ENCODE measurements at places on chromosomes 12 and 14.

DNA sequence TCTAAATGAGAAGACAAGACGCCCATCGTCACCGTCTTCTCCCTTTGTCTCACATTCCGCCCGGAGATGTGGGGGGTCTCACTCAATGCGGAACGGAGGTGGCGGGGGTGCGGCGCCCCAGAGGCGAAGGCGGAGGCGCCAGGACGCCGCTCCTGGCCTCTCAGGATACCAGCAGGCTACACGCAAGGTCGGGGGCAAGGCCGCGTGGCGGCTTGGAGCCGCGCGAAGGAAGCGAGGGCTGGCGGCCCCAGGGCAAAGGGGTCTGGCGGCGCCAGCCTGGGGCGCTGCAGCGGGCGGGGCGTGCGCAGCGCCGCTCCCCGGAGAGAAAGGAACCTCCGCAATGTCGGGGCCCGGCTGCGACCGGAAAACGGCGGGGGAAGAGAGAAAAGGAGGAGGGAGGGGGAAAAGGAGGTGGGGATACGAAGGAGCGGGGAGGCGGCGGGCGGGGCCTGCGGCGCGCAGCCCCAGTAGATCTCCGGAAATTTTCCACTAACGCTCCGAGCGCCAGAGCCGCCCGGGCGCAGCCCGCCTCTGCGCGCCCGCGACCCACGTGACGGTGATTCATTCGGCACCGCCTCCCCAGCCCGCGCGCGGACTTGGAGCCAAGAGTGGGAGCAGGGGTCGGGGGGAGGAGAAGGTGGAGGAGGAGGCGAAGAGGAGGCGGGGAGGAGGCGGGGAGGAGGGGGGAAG, 10.5 kb upstream of the SLC38A2 start:
- DNase-seq = peak; percentile 94

DNA sequence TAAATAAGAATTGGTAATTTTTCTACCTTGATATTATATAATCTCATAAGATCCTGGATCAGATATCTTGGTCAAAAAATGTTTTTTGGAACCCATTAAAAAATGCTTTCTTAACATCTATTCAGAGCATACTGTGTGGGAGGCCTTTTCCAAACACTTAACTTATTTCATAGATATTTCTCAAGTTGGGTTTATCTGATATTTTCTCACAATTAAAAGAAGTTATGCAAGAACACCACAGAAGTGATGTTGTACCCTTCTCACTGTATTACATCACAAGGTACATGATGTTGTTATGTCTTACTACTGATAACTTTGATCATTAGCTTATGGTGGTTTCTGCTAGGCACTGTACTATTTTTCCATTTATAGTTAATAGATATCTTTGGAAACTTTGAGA, 23.4 kb upstream of the PRPF39 start:
- DNase-seq = no peak

DNA sequence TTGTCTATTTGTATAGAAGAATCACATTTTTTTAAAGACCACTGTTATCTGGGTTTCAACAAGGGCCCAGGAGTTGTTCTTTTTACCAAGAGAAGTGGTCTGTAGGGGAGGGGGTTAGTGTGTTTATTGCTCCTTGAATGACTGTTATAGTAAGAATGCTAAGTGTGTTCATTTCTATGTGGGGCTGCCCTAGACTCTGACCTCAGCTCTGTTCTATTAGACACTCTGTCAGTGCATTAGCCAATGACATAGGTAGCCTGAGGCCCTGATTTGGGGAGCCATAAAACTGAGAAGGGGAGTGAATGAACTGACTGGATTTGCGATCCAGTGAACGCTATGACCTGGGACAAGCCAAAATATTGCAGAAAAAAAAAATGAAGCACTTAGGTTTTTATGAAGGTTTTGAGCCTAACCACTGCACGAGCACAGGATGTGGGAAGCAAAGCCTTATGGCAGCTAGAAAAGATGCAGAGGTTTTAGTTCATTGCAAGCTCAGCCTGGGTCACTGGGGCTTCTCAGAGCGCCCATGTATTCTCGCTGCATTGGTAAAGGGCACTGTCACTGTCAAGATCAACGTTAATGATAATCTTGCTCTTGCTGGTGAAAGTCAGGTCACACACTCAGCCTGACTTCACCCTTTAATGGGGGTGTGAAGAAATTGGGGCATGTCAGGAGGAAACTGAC, 63.8 kb downstream of the PRKCH start:
- DNase-seq = peak; percentile 47

- DNase-seq = no peak
Measured at GRCh38 chr14:63045612-63046320, 508 bp upstream of the KCNH5 start.

- no peak for DNase-seq
Measured at GRCh38 chr14:105271224-105271890, 23.0 kb downstream of the BTBD6 start.

DNA sequence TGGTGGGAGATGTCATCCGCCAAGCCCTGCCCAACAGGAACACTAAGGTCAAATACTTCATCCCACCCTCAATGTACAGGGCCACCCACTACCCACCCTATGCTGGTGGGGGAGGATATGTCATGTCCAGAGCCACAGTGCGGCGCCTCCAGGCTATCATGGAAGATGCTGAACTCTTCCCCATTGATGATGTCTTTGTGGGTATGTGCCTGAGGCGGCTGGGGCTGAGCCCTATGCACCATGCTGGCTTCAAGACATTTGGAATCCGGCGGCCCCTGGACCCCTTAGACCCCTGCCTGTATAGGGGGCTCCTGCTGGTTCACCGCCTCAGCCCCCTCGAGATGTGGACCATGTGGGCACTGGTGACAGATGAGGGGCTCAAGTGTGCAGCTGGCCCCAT, 3.5 kb downstream of the B3GNT4 start:
- no peak for DNase-seq

- DNase-seq = peak; percentile 34
Measured at GRCh38 chr12:119989361-119989730, 310 bp downstream of the BICDL1 start.

DNA sequence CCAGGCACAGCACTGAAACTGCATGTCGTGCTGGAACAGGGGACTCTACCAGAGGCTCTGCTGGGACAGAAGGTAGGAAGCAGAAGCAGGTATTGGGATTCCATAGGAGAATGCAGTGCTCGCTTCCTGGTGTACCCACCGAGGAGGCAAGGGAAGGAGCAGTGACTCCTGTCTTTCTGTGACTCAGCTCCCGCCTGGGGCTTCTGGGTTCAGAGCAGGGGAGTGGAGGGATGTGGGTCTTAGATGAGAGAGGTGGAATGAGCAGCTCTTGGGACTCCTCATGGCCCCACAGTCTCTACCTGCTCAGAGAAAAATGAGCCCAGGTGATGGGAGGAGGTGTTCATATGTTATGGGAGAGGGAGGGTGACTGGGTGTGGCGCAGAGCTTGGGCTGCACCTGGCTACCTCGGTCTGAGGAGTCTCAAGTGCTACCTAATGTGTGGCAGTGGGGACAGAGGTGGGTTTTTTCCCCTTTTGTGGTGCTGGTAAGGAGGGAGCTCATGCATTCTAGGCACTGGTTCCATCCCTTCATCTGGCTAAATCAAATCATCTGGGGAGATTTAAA, 26.3 kb downstream of the WNT5B start:
- no peak for DNase-seq

GRCh38 chr12:112750971-112751370, 40.6 kb upstream of the RPH3A start:
- no peak for DNase-seq

DNA sequence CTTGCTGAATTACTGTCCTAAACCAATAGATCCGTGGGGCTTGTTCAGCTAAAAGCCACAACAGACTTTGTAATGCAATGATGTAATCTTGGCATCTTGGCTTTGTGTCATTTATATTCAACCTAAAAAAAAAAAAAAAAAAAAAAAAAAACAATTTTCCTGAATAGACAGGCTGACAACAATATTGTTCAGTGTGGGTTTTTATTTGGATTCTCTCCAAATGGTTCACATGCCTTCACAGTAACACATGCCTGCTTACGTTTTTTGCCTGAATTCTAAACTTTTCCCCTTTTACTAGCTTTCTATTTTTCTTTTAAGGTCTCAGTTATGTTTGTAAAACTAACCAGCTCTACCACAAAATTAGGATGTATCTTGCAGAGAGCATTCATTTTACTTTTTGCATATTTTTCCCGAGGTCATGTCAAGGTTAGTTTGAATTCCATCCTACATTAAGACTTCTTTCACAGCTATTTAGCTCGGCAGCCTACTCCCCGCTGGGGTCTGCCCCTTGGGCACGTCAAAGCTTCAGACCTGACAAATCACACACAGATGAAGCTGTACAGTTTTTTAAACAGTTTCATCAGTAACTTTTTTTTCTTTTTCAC, 213.7 kb upstream of the NPAS3 start:
- DNase-seq = no peak

GRCh38 chr14:55600784-55601561, 21.0 kb downstream of the KTN1 start:
- DNase-seq = no peak

GRCh38 chr14:23066855-23067744, 9.8 kb upstream of the CDH24 start:
- DNase-seq = no peak

- no peak for DNase-seq
Measured at GRCh38 chr12:69851976-69852375, 26.9 kb downstream of the MYRFL start.

GRCh38 chr14:99915305-99916090, 122.3 kb downstream of the EML1 start:
- DNase-seq = no peak

- DNase-seq = no peak
Measured at GRCh38 chr12:130494736-130495135, 157.0 kb downstream of the PIWIL1 start.

GRCh38 chr14:82230748-82231147, 697.1 kb upstream of the SEL1L start:
- no peak for DNase-seq

GRCh38 chr12:31370531-31371255, 44.7 kb upstream of the SINHCAF start:
- no peak for DNase-seq

DNA sequence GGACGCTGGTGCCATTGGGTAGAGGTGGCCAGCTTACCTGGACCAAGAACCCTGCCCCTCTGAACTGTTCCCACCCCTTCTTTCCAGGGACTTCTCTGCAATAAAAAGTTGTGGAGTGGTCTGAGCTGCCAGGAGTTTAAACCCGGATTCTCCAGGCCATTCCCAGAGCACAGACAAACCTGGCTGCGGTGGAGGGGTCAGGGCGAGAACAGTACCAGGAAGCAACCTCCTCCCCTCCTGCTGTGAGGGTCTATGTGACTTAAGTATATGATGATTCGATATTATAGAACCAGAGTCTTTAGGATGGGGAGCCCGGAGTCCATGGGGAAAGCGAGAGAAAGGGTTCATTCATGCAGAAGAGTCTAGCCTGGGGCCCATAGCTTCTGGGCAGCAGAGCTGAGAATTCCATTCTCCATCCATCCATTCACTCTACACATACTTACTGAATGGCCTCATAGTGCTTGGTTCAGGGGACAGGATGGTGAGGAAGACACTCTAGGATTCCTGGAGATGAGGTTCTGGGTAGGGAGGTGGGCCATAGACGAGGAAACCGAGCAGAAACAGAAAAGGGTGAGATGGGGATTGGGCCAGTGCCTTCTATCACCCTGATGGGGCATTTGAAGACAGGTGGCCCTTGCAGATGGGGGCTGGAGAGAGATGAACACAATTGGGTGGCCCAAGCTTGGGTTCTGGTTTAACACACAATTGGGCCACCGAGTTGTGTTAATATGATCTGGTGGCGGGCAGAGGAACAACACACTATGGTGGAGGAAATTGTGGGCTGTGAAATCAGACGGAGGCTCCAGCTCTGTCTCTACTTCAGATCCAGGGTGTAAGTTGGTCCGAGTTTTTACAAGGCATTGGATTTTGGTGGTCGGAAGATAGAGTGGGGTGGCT, 5.2 kb downstream of the KRT86 start:
- no peak for DNase-seq

DNA sequence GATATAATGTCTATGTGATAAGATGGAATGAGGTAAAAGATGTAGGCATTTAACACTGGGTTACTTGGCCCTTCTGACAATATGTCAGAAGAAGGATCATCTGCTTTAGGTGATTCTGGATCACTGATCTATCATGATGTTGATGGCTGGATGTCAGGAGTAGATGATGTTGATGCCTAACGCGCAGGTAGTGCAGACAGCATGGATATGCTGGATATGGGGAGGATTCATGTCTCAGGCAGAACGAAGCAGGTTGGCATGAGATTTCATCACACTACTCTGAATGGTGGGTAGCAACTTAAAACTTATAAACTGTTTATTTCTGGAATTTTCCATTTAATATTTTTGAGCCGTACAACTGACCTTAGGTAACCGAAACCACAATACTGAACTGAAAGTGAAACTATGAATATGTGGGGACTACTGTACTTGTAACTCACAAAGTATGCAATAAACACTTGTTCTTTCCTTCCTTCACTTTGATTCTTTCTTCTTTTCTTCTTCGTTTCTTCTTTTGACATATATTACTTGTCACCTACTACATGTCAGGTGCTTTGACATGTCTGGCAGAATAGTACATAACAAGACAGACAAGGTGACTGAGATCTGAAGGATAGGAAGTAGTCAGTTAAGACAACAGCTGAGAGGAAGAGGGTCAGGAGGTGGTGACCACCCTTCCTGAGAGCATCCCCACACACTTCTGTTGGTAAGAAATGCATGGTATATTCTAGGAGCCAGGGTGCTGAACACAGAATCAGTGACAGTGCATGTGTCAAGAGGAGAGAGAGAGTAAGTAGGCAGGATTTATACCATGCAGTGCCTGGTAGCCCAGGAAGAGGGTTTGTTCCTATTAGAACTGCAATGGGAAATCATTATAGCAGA, 238.8 kb downstream of the PPFIA2 start:
- no peak for DNase-seq

GRCh38 chr12:12439636-12440035, 82.8 kb downstream of the BORCS5 start:
- peak; percentile 66 for DNase-seq

DNA sequence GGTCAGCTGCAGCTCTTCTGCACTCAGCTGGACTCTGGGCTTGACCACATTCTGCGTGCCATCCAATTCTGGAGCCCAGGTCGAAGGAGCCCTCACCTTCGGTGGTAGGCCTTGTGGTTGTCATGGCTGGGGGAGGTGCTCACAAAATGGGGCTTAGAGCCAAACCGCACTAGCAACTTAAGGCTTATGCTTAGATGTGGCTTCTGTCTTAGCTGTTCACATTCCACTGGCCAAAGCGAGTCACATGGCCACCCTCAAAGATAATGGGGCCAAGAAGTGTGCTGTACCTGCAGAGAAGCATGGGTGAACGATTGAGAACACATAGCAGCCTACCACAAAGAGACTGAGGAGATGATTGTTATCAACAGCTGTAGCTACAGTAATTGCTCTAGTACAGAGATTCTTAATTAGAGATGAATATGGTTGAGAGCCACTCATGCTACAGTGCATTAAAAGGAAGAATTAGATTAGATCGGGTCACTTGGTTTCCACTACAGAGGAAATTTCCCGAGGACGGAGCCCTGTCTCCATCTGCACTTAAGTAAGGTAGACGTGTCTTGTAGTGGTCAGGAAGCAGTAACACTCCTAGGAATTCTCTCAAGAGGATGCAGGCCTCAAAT, 334.6 kb upstream of the FKBP4 start:
- no peak for DNase-seq

DNA sequence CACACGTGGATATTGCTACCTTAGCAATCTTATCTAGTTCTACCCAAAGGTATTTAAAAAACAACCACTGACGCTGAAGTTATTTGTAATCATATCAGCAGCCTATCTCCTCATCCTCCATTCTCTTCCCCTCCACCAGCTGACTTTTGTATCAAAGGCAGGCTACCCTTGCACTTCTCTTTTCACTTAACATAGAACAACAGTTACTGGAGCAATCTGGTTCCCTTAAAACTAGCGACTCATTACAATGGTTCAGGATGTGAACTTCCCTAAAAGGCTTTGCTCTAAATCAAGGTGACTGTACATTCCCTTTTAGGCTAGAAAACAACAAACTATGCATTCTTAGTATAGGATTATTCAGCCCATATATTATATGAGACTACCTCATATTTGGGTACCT, 404.7 kb downstream of the APAF1 start:
- DNase-seq = no peak
